ENCODE measurements at places on chromosomes 4 and X.
A peak's percentile ranks its signal among the peaks of the same experiment; 100 is the strongest.

DNA sequence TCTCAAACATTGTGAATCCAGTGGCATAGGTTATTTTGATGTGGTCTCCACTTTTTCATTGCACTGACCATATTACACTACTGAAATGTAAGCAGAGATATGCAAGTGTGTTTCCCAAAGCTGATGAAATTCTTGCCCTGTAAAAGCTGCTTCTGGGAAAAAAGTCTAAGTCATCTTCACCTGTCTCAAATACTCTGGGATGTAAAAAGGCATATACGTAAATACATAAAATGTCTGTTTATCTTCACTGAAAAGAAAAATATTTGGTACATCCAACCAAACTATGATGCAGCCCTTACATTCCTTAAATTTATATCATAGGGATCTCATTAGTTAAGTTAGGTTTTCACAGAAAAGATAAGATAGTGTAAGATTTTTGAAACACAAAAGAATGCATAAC, 7.9 kb downstream of the KDR start:
- DNase-seq, result no peak

DNA sequence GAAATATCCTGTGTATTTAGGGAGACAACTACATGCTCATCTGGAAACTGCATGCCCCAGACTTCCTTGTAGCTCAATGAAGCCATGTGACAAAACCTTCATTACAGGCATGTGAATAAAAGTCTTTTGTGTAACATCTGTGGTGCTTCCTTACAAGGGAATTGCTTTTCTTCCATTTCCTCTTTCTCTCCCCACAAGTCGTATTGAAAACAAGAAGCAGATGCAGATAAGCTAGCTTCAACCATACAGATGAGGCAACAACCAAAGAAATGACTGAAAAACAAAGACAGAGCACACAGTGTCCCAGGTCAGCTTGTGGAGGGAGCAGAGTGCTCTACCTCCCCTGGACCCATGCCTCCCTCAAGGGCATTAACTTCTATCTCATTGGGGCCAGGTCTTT, 115.8 kb upstream of the INPP4B start:
- DNase-seq, result no peak

DNA sequence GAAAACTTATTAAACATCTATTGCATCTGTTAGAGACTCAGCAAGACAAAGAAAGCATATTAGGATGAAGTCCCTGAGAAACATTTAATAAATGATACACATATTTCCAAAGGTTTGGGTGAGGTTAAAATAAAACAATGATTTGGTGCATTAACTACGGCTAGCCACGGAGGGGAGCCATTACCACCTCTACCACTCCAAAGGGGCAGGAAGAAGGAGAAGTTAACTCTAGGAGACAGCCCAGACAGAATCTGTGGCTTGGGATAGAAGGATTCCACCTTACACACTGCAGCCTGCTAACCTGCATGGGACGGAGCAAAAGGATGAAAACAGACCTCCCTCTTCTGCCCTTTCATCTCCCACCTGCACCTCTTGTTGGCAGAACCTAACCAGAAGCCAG, 189.1 kb upstream of the C1QTNF7 start:
- DNase-seq, result peak; percentile 66

GRCh38 chrX:51694254-51694653, 11.6 kb upstream of the CENPVL2 start:
- no peak for DNase-seq

- no peak for DNase-seq
Observed at GRCh38 chrX:45323387-45323786, 122.7 kb upstream of the DIPK2B start.

DNA sequence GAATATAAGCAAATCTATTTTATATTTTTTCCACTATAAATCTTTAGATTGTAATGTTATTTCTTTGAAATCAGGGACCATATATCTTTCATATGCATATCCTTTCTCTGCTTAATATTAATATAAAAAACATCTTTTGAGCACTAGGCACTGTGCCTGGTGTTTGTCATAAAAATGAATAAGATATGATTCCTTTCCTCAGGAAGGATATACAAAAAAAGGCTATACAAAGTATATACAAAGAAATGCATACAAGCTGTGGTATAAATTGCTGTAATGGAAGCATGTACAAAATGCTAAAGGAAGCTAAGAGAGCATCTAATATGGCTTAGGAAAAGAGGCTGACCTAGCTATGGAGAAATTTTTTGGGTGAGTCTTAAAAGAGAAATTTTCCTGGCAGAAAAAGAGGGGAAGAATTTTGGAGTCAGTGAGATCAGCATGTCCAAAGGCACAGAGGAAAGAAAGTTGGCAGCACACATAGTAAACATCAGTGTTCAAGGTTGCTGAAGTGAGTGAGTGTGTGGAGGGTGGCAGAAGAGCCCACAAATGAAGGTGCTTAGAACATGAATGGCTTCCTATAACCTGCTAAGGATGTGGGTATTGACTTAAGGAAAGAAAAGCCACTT, 500.0 kb downstream of the SPRY1 start:
- DNase-seq, result no peak

- no peak for DNase-seq
Observed at GRCh38 chr4:185211641-185212040, 2.2 kb downstream of the SNX25 start.

DNA sequence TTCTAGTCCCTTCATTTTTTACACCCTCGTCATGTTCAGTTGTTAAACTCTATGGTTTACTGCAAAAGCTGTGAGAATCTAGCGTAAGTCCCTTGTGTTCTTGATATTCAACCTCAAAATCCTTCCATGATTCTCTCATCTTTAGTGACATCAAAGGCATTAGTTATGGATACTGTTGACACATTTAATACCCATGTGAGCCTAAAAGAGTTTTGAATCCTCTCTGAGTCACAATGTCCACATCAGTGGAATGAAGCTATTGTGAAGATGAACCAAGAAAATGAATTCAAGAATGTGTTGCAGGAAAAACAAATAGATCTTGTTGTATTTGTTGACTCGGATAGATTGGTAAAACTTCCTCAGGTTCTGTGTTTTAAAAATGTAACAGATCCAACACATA, 394.7 kb upstream of the ATOH1 start:
- peak; percentile 3 for DNase-seq

GRCh38 chr4:34362654-34363053, 1881.7 kb downstream of the ARAP2 start:
- DNase-seq, result no peak

GRCh38 chr4:128553686-128554515, 255.6 kb upstream of the JADE1 start:
- DNase-seq, result no peak

- DNase-seq, result peak; percentile 66
Observed at GRCh38 chrX:105477351-105477750, 256.9 kb upstream of the TEX13A start.

DNA sequence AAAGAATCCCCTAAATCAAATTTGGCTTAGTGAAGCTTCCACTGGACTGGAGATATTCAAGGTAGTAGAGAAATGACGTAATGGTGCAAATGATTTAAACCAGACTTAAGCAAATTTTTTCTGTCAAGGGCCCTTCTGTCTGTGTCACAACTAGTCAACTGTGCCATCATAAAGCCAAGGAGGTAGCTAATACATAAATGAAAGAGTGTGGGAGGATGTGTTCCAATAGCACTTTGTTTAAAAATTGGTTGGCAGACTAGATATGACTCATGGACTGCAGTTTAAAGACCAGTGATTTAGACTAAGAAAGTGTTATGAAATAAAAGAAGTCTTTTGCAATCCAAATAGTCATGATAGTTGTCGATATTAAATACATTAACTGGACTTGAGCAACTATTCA, 24.3 kb upstream of the TEX13C start:
- DNase-seq, result no peak

- no peak for DNase-seq
Observed at GRCh38 chr4:86381431-86381830, 21.6 kb upstream of the MAPK10 start.

GRCh38 chr4:116480546-116480945, 604.8 kb downstream of the TRAM1L1 start:
- no peak for DNase-seq

GRCh38 chrX:63350465-63350877, 661 bp downstream of the SPIN4 start:
- DNase-seq, result peak; percentile 19

GRCh38 chr4:29175291-29175690, 1544.9 kb upstream of the PCDH7 start:
- no peak for DNase-seq

GRCh38 chr4:174317531-174317930, 33.8 kb downstream of the CEP44 start:
- peak; percentile 18 for DNase-seq

DNA sequence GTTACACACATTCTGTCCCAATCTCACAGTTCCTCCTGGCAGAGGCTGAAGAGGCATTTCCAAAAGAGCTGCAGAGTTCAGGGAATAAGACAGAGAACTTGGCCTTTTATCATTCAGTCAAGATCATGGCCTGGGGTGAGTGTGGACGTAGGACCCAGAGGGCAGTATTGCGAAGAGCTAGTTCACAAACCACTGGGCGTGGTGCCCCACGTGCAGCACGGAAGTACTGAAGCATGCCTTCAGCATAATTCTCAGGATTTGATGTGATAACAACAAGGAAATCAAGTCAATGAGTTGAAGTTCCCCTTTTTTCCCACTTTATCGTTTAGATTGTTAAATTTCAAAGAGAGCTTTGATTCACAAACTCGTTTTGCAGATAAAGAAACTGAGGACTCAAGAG, 117.7 kb downstream of the RELL1 start:
- no peak for DNase-seq

DNA sequence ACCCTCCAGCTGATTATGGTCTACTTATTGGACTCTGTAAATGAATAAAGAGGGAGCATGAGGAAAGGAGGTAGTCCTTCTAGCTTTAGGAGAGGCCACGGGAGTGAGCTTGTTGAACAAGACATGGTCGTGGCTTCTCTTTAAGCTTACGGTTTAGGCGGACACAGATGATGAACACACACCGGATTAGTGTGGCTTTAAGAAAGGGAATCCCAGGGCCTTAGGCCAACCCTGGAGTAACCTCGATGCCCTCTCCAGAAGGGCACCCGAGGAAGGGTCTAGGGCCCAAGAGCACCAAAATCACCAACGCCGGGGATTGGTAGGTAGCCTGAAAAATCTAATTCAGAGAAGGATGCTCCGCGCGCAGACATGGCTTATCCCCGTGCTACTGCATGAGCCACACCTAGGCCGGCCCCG, 39.4 kb downstream of the ERVMER34-1 start:
- no peak for DNase-seq

- DNase-seq, result no peak
Observed at GRCh38 chr4:71404049-71404448, 65.2 kb downstream of the SLC4A4 start.

DNA sequence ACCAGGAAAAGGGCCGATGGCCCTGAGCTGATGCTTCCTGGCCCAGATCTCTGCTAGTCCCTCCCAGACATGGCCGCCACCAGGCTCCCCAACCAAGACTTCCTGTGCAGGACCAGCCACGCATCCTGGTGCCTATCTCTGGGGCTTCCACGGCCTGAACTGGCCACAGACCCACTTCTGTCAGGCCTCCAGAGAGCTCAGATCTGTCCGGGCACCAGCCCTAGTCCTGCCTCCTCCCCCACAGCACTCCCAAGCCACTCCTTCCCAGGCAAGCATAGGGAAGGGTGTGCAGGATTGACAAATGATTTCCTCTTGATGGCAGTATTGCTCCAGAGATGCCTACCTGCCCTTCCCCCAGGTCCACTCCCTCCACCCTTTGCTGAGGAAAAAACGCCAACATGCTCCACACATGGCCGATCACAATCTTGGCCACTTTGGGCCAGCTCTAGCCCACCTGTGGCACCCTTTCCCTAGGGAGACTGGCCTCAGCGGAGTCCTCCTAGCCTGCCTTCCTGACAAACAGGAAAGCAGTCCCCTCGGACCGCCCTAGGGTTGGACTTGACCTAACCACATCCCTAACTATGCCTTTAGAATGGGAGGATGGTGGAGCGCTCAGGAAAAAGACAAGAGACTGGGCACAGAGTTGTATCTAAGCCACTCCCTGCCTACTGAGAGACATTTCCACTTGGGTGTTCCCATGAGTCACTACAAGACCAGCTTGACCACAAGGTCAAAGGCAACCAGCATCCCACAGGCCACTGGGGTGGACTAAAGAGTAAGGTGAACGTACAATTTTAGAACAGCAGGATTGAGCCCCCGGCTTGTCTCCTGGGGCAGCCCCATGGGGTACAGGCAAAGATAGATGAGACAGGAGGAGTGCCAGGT, 277.5 kb upstream of the AGTR2 start:
- no peak for DNase-seq

- no peak for DNase-seq
Observed at GRCh38 chr4:157572951-157573350, 352.4 kb downstream of the GRIA2 start.

DNA sequence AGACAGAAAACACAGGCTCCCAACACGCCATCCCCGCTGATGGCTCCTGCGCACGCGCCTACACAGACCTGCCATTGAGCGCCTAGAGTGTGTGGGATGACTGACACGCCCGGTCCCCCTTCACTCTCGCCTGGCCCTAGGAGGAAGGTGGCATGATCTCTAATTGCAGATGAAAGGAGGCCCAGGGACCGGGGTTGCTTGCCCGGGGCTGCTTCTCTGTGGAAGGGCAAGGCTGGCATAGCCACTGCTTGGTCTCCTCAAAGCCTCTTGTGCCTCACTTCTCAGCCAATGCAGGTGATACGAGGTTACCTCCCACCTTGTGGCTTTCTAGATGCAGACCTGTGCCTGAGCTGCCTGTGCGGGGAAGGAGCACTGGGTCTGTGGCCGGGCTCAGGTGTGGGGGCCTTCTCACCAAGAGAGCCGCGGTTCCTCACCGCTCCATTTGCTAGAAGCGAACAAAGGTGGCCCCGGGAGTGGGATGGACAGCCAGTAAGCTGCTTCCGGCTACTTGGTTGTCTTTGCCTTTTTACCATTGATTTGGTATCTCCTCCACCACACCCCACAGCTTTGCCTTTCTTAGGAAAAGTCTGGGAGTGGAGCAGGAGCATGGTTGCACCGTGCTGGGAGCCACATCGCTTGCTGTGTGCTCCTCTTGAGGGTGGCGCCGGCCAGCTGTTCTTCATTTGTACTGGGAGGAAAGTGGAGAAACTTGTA, 47.0 kb downstream of the TBC1D14 start:
- DNase-seq, result no peak

DNA sequence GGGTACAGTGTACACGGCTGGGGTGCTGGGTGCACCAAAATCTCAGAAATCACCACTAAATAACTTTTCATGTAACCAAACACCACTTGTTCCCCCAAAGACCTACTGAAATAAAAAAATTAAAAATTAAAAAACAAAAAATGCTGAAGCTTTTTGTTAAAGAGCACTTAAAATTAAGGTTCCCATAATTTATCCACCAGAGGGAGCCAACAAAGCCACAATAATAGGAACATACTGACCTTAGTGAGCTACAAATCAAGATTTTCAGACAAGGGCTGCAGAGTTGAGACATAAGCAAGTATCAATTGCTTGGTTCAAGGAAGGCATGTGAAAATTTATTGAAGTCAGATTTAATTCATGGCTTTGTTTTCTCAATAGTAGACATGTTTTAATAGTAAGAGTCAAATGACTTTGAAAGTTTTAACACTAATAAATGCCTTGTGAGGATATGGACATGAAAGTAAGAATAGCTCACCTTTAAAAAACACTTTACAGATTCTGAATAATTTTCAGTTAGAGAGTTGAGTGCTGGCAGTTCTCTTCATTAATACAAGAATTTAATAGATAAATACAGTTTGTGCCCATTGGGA, 43.0 kb upstream of the SCOC start:
- peak; percentile 48 for DNase-seq

- DNase-seq, result no peak
Observed at GRCh38 chr4:119739796-119740195, 111.2 kb upstream of the PDE5A start.

- DNase-seq, result no peak
Observed at GRCh38 chr4:144967161-144967560, 130.8 kb downstream of the ANAPC10 start.

GRCh38 chrX:7059214-7059838, 88.2 kb upstream of the STS start:
- no peak for DNase-seq
